Esophagus squamous epithelium (tissue), 5 donors: ENCODE measurements at places on chromosomes 7 and 10.

- DNase-seq, result no peak
These were observed 30.5 kb downstream of the ANXA8 start for GRCh38 chr10:47453141-47454007.

DNA sequence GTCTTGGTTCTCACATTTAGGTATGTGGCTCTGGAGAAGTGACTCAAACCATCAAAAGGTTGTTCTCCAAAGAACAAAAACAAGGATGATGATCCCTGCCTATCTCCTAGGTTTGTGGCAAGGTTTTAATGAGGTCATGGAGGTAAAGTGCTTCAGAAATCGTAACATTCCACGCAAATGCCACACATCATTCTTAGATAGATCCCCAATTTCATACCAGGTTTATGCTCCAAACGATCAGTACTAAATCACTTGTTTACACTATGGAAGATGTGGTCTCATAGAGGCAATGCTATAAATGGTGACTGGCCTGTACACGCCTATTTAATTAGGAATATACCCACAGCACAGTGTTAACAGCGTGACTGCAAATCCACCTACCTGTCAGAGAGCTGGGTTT lies 66.6 kb downstream of the MINDY3 start:
- no peak for DNase-seq

DNA sequence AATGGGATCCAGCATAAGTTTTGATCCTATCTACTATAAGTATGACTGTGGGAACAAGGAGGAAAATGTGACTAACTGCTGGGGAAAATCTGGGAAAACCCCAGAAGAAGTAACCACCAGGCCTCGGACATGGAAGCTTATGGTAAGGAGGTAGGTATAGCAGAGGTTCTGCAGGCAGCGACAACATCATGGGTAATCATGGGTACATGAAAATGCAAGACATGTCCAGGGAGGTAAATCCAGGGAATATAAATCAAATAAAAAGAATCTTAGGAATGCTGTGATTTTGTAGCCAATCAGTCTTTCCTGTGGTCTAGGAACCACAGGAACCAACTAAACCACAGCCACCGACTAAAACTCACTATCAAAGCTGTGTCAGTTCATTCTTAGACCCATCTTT lies 168.3 kb upstream of the NPY start:
- no peak for DNase-seq

DNA sequence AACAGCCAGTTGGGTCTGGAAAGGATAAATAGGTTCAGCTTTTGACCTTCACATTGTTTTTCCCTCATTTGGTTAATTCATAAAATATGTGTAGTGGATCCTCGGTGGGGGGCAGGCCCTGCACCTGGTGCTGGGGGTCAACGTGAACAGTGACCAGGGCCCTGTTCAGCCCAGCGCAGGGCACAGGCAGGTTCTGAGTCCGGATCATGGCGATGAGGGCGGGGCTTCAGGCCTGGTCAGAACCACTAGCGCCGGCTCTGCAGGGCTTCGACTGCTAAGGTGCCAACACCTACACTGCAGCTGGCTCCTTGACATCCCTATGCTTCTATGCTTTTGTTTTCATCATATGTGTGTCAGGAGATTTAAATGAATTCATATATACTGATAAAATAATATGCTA lies 177.7 kb downstream of the CXCL12 start:
- DNase-seq, result no peak

- no peak for DNase-seq
These were observed 12.4 kb downstream of the MAT1A start for GRCh38 chr10:80277016-80277415.

DNA sequence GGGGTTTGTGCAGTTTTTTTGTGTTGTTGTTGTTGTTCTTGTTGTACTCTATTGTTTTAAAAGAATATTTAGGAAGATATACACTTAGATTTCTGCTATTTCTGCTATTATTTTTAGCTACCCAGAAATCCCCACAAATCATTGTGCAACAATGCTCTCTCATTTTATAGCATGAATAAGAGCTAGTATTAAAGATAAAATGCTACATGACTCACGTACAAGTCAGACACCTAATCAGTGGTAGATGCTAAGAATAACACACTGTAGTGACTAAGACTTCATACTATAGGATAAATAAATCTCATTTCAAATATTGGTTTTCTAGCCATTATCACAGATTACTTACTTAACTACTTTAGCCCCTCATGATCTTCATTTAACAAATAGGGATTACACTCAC lies 920.5 kb downstream of the KCNMA1 start:
- no peak for DNase-seq

GRCh38 chr7:5679813-5680473 lies 101.5 kb downstream of the RNF216 start:
- DNase-seq, result no peak

DNA sequence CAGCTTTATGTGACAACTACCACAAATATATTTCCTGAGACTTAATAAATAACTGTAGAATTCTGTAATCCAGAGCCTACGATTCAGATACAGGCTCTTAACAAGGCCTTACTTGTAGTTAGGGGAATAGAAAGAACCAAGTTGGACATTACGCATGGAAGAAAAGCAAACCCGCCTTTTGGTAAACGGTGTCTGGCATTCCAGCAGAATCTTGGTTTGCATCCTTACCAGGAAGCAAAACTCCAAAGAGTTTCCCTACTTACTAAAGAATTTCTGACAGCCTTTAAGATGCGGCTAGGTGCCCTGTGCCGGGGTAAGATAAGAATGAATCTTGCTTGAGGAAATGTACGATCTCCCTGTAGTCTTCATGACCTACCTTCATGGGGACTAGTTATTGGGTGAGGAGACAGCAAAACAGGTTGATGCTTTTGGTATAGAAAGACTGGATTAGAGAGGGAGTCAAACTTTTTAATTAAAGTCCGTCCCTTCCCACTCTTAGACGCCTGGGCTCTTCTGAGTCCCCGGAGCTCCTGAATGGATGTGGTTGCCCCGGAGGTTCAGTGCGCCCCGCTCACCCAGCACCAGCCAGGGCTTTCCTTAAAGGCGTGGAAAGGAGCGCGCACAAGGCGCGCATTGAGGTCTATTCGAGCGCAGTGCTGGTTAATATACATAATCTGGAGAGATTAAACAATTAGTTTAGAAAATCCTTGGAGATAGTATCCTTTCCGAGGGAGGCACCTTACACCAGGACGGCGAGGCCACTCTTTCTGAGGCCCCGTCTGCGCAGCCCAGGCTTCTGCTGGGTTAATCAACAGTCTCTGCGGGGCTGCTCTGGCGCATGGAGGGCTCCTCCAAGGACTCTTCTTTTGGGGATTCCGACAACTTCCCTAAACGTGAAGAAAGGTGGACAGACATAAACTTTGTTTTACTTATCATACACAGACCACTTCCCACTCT lies 11.5 kb downstream of the PTF1A start:
- no peak for DNase-seq

DNA sequence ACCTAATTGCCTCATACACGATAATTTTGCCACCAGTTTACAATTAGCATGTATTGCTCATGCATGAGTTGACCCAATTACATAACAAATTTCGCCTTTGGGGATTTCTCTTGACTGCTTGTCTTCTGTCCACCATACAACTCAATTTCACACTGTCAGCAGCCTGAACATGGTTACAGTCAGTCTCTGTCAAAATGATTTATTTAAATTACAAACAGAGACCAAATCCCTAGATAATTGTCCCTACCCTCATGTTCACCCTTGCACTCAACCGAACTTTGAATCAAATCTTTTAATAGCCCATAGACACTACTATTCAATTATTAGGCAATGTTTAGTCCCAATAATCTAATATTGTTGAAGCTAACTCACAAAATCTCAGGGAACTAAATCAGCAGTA lies 59.7 kb upstream of the NEBL start:
- no peak for DNase-seq

DNA sequence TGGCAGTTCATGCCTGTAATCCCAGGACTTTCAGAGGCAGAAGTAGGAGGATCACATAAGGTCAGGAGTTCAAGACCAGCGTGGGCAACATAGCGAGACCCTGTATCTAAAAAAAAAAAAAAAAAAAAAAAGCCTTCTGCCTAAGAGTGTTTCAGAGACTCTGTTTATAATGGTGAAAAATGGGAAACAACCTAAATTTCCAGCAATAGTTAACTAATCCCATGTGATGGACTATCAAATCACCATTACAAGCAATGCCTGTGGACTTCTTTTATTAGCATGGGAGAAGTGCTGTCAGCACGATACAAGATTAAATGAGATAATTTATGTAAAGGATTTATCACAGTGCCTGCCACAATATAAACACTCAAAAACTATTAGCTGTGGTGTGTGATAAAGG lies 67.5 kb upstream of the CUX1 start:
- DNase-seq, result no peak

GRCh38 chr10:14040787-14041631 lies 289.7 kb downstream of the FRMD4A start:
- DNase-seq, result no peak

- no peak for DNase-seq
These were observed 59.9 kb downstream of the PDGFA start for GRCh38 chr7:459584-460373.

GRCh38 chr7:45654341-45654740 lies 80.2 kb downstream of the ADCY1 start:
- DNase-seq, result no peak

- no peak for DNase-seq
These were observed 519 bp downstream of the PITRM1 start for GRCh38 chr10:3172081-3172445.

- no peak for DNase-seq
These were observed 4.2 kb upstream of the NKX1-2 start for GRCh38 chr10:124453960-124454610.

GRCh38 chr10:103916876-103917275 lies 1.1 kb downstream of the STN1 start:
- DNase-seq, result no peak

GRCh38 chr10:63773106-63773505 lies 251.9 kb downstream of the REEP3 start:
- no peak for DNase-seq

DNA sequence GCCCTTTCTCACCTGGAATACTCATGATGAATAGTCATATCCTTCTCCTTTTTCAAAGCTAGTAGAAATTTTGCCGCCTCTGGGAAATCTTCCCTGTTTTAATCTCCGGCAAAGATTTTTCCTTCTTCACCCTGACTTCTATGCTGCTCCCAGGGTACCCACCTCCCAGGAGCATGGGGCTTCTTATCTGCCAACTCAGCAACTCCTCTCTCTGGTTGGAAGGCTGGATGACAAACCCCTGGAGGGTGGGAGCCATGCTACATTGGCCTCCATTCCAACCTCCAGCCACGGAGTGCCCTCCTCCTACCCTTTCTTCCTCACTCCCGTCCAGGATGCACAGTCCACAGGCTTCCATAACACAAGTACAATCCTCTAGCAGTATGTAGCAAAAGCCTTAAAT lies 19.9 kb downstream of the NEUROG3 start:
- no peak for DNase-seq

GRCh38 chr10:47336387-47337134 lies 11.6 kb upstream of the RBP3 start:
- DNase-seq, result no peak

DNA sequence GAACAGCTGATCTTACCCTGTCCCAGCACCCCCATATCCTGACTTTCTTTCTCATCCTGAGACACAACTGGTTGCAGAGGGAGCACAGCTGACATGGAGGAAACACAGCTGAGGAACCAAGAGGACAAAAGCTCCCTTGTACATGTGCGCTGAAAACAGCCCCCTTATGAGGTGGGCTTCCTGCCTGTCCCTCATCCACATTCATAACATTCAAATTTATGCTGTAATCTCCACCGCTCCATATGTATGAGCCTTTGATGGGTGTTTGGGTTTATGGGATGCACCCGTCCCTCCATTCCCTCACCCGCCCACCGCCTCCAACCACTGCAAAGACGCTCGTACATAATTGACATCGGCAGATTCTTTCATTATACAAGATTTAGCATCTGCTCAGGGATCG lies 49.6 kb upstream of the BTRC start:
- DNase-seq, result no peak

DNA sequence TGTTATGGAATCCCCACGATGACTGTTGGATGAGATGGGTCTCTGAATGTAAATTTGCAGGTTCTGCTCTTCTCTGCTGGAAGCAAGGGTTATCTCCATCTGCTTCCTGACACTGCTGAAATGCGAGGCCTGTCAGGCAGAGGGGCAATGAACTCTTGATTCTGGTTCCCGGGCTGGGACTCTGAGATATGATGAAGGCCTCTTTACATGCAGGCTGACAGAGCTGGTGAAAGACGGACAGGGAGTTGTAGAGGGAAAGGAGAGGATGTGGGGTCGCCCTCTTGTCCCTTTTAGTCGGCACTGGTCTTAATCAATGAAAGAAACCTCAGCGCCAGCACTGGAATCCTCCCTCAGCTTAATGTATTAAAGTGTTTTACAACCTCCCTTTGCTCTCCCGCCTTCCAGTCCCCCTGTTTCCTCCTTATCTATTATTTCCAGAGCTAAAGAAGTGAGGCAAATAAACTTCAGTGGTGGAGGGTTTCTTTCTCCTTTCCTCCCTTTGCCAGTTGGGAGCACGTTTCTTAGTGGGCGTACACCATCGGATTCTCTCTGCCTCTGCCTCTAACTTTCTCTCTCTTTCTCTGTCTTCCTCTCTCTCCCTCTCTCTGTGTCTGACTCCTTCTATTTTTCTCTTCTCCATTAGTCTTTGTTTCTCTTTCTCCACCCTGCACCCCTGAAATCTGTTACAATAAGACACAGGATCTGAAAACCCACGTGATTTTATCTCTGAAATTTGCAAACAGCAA lies 145.6 kb downstream of the BAMBI start:
- DNase-seq, result no peak

- DNase-seq, result no peak
These were observed 101.7 kb upstream of the SVIL start for GRCh38 chr10:29736366-29737073.

GRCh38 chr10:102476466-102477141 lies 25.3 kb upstream of the C10orf95 start:
- DNase-seq, result no peak

DNA sequence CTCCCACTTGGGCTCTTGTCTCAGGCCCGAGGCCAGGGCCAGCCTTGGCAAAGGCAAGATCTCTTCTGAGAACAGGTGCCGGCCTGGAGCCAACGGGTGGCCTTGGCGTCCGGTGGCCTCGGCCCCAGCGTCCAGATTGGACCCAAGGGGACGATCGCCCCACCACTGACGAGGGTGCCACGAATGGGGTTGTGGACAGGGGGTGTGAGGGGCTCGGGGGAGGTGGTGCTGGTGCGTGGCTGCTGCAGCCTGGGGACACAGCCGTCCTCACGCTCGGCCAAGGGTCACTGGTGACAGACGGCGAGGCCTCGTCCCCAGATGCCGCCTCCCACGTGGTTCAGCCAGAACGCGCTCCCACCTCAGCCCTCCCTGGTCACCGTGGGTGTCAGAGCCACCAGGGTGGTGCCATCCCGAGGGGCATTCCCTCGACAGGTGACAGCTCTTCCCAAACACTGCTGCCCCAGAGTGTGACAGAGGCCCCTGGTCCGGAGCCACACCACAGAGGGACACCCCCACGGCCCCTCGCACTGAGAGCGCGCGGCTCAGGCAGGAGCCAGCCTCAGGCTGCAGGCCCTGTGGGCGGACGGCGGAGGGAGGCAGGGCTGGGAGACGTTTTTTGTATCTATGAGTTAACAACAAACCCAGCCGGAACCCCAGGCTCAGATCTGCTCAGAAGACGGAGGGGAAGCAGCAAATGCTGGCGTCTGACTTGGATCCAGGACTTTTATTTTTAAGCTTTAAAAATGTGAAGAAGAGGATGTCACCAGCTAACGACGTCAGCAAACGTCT lies 18.5 kb upstream of the CFAP46 start:
- no peak for DNase-seq
